Glutamatergic neuron (in vitro differentiated cells): ENCODE measurements at places on chromosomes 3 and 15.

DNA sequence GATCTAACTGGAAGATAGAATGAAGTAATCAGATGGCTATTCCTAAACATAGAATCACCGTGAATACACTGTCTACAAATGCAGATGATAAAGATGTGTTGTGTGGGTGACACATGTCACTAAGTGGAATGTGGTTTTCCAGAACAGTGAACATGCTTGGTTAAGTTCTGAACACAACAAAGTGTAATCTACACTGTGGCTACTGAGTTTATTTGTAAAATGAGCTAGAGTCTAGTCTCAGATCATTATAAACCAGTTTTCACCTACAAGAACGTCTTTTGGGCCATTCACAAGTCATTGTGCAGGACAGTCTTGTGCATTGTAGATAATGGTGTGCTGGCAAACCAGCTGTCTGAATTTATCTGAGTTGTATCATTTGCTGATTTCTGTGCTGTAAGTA is 35.3 kb downstream of the OXNAD1 start:
- DNase-seq, result no peak
- H3K4me3 ChIP-seq, result no peak overlapping the region
- no peak overlapping the region for H3K27ac ChIP-seq

GRCh38 chr3:17157713-17158112 is 273.0 kb downstream of the PLCL2 start:
- no peaks in the 10 kb centered on the region for H3K4me1 ChIP-seq
- DNase-seq, result no peak
- H3K36me3 ChIP-seq, result peaks cover 18% of the 10 kb centered on the region
- H3K27me3 ChIP-seq, result peaks cover 3% of the 10 kb centered on the region

GRCh38 chr3:191492601-191493000 is 31.6 kb downstream of the PYDC2 start:
- H3K36me3 ChIP-seq, result no peaks in the 10 kb centered on the region
- DNase-seq, result no peak
- H3K4me1 ChIP-seq, result no peaks in the 10 kb centered on the region
- H3K27me3 ChIP-seq, result no peaks in the 10 kb centered on the region

- peaks cover 25% of the 10 kb centered on the region for H3K4me1 ChIP-seq
- no peaks in the 10 kb centered on the region for H3K36me3 ChIP-seq
- no peak overlapping the region for H3K4me3 ChIP-seq
- no peaks in the 10 kb centered on the region for H3K27me3 ChIP-seq
These were observed 132.2 kb upstream of the TSC22D2 start for GRCh38 chr3:150275941-150276340.

DNA sequence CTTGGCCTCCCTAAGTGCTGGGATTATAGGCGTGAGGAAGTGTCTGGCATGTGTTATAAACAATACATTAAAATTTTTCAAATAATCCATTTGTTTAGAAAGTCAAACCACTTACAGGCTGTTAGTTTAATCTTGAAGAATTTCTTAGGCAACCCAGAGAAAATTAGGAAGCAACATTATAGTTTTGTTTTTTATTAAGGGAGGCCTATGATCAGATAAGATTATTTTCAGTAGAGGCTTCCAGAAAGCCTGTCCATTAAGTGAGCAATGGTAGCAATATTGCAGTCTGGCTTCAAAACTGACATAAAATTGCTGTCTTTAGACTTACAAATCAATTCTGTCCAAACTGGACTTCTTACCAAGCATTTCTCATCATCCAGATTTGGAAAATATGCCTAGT is 49.6 kb downstream of the CD47 start:
- H3K4me1 ChIP-seq, result peaks cover 21% of the 10 kb centered on the region
- H3K36me3 ChIP-seq, result no peaks in the 10 kb centered on the region
- no peak overlapping the region for H3K4me3 ChIP-seq
- H3K27ac ChIP-seq, result no peak overlapping the region
- DNase-seq, result no peak
